H1 (cell line): ENCODE measurements at places on chromosomes 6 and 20.

DNA sequence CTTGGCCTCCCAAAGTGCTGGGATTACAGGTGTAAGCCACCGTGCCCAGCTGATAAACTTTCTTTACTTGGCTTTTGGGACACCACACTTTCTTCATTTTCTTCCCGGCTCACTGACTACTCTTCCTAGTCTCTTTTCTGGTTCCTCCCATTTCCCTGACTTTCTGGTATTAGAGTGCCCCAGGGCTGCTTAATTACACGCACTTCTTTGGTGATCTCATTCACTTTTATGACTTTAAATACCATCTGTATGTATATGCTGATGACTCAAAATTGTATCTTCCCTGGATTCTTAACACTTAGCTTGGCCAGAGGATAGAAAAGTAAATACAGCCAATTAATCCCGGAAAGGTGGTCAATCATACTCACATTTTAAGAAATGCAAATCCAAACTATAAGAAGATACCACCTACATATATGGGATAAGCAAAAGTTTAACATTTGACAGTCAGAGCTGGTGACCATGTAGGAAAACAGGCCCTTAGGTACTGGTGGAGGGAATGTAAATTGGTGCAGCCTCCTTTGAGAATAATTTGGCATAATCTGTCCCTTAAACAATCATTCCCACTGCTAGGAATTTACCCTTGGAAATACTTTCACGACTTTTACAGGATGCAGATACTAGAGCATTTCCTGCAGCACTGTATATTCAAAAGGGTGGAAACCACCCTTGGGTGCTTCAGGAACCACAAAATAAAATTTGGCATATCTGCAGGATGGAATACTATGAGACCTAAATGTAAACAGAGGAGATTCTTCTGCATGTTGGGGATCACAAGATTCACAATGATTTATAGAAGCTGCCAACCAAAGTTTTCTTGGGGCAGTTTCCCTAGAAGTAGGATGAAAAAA, 9.4 kb upstream of the NANP start:
- peaks cover 2% of the 10 kb centered on the region for H3K4me1 ChIP-seq
- DNase-seq: no peak

- peaks cover 7% of the 10 kb centered on the region; the same call in 1 of the 2 replicates for H3K4me1 ChIP-seq
- DNase-seq: no peak
- H3K27ac ChIP-seq: no peak overlapping the region
- no peaks in the 10 kb centered on the region for H3K27me3 ChIP-seq
- no peaks in the 10 kb centered on the region for H3K36me3 ChIP-seq
Observed at GRCh38 chr6:35808688-35809087, 3.5 kb downstream of the LHFPL5 start.

- H3K4me1 ChIP-seq: no peaks in the 10 kb centered on the region
- H3K27ac ChIP-seq: no peak overlapping the region
- H3K27me3 ChIP-seq: no peaks in the 10 kb centered on the region
- DNase-seq: no peak
- H3K4me3 ChIP-seq: no peak overlapping the region
- H3K36me3 ChIP-seq: no peaks in the 10 kb centered on the region
Observed at GRCh38 chr6:49784272-49784671, 2.8 kb downstream of the PGK2 start.

- no peak for DNase-seq
- no peaks in the 10 kb centered on the region for H3K27me3 ChIP-seq
- peak overlapping the region; percentile 20; the same call in 1 of the 2 replicates for H3K4me3 ChIP-seq
- H3K4me1 ChIP-seq: peaks cover 19% of the 10 kb centered on the region
- H3K27ac ChIP-seq: no peak overlapping the region
Observed at GRCh38 chr6:87182321-87182720, 27.0 kb downstream of the ZNF292 start.

GRCh38 chr6:1423578-1423977, 34.2 kb downstream of the FOXF2 start:
- no peaks in the 10 kb centered on the region for H3K36me3 ChIP-seq
- H3K27me3 ChIP-seq: no peaks in the 10 kb centered on the region; the same call in 1 of the 2 replicates
- no peak overlapping the region for H3K4me3 ChIP-seq
- no peak for DNase-seq

GRCh38 chr20:19275630-19276071, 63.2 kb downstream of the SLC24A3 start:
- no peaks in the 10 kb centered on the region for H3K36me3 ChIP-seq
- no peaks in the 10 kb centered on the region for H3K27me3 ChIP-seq
- no peak overlapping the region for H3K27ac ChIP-seq
- no peak overlapping the region for H3K4me3 ChIP-seq

DNA sequence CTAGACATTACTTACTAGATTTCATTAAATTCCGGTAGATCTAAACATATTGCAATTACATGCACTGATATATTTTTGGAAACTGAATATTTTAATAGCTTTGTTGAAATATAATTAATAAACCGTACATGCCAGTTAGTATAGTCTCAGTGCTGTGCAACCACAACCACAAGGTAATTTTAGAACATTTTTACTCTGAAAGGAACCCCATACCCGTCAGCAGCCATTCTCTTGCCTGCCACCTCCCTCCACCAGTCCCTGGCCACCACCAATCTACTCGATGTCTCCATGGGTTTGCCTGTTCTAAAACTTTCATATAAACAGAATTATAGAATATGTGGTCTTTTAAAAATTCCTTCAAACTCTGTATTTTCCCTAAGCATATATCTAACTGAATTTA, 293.9 kb downstream of the THBS2 start:
- H3K27ac ChIP-seq: no peak overlapping the region
- DNase-seq: no peak
- H3K4me1 ChIP-seq: no peaks in the 10 kb centered on the region
- H3K27me3 ChIP-seq: no peaks in the 10 kb centered on the region

GRCh38 chr6:163249651-163250101, 164.8 kb upstream of the QKI start:
- DNase-seq: no peak
- H3K27ac ChIP-seq: no peak overlapping the region
- no peaks in the 10 kb centered on the region for H3K27me3 ChIP-seq
- H3K4me3 ChIP-seq: no peak overlapping the region
- no peaks in the 10 kb centered on the region for H3K36me3 ChIP-seq

DNA sequence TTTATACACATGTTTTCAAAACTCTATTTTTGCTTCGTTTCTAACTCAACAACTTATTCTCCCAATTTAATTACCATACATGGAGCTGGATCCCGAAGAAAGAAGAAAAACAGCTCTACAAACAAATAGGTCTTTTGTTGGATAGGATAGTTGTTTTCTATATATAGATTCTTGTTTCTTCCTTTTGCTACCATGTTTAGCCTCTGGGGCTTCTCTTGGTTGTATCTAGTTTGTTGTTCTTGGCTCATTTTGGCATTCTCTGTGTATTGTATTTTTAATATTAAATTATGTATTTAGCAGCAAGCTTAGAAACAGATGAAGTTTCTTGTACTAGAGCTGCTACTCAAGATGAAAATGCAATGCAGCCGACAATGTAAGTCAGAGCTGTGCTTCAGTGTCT, 60.9 kb downstream of the PLCB4 start:
- H3K4me1 ChIP-seq: no peaks in the 10 kb centered on the region
- H3K27me3 ChIP-seq: no peaks in the 10 kb centered on the region
- H3K36me3 ChIP-seq: no peaks in the 10 kb centered on the region
- H3K4me3 ChIP-seq: no peak overlapping the region
- DNase-seq: no peak
- no peak overlapping the region for H3K27ac ChIP-seq

- H3K27ac ChIP-seq: no peak overlapping the region
- no peaks in the 10 kb centered on the region for H3K4me1 ChIP-seq
- no peak overlapping the region for H3K4me3 ChIP-seq
- no peaks in the 10 kb centered on the region for H3K27me3 ChIP-seq
Observed at GRCh38 chr6:147195510-147195909, 8.7 kb upstream of the STXBP5 start.
